ENCODE measurements at places on chromosomes 2 and 18.

DNA sequence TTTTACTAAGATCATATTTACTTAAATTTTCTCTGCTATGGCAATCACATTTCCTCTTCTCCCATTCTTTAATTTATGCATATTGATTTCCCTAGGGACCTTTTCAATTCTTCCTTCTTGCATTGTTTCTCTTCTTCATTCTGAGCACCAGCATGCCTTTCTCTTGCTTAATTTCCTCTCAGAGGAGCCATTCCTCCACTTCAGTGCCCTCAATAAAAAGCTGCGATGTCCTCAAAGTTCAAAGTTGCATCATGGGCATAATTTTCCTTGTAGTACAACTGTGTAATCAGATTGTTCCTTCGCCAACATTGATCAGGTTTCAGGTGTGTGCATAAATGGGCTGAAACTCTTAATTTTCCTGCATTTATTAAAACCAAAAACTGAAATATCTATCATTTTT, 21.8 kb upstream of the CD226 start:
- DNase-seq: no peak

DNA sequence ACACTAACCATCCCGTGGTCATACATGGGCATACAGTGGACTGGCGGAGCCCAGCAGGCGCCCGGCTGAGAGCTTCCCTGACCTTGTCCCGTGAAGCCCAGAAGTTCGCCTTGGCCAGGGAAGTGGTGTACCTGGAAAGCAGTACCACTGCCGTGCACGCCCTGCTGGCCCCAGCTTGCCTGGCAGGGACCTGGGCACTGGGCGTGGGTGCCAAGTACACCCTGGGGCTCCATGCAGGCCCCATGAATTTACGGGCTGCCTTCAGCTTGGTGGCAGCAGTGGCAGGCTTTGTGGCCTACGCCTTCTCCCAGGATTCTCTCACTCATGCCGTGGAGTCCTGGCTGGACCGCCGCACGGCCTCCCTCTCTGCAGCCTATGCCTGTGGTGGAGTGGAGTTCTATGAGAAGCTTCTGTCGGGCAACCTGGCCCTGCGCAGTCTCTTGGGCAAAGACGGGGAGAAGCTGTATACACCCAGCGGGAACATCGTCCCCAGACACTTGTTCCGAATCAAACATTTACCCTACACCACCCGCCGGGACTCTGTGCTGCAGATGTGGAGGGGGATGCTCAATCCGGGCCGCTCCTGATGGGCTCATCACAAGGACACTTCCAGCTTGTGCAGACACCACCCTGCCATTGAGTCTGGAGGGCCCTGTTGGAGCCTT, 2.3 kb downstream of the TMEM177 start:
- no peak for DNase-seq

DNA sequence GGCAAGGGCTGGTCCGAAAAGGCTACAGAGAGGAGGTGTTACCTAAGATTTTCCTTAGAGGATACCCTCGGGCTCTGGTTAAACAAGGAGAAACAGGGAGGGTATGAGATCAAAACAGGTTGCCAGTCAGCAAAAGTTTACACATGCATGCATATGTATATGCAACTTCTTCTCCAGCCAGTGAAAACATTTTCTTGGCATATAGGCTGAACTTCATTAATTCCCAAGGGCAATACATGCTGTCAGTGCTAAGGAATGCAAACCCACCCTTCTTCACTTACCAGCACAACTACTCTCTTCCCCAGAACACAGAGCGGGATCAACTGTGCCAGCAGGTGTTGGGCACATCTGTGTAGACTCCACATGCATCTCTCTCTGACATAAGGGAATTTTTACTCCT, 176.0 kb downstream of the GFPT1 start:
- DNase-seq: no peak

DNA sequence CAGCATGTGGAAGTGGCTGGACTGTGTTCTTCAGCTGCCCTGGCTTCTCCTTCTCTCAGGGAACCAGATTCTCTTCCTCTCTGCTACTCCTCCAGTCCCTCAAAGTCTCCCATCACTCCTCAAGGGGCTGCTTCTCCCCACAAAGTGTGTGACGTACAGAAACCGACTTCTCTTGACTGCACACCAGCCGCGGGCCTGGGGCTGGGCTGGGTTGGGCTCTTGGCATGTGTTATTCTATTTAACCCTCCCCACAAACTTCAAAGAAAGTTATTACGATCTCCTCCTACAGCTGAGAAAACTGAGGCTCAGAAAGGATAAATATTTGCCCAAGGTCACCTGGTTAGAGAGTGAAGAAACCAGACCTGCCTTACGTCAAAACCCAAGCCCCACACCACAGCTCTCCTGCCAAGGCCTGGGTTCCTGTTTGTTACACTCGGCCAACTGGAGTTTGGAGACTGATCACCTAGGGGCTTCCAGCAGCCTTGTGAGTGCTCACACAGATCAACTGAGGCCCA, 269.0 kb downstream of the TFCP2L1 start:
- DNase-seq: peak; percentile 26

GRCh38 chr2:235958931-235959410, 209.2 kb downstream of the GBX2 start:
- DNase-seq: no peak
